ENCODE measurements at places on chromosomes 16 and 17.

GRCh38 chr16:2095315-2095853 lies 40.3 kb downstream of the PKD1 start:
- DNase-seq: no peak

DNA sequence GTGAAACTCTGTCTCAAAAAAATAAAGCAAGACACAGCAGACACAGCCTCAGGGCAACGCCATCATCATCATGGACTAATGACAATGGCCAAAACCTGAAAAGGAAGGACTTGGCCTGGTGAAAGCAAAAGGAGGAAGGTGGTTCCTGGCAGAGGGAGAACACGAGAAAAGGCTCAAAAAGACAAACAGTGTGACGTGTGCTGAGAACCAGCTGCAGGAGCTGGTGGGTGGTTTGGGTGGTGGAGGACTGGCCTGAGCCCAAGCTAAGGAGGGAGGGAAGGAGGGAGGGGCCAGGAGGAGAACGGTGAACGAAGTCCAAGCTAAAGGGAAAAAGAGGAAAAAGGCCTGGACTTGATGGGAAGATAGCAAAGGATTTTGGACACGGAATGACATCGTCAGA lies 85.1 kb downstream of the SLC39A11 start:
- no peak for DNase-seq

- DNase-seq: no peak
Measured at GRCh38 chr16:80982646-80983045, 24.0 kb downstream of the CMC2 start.

DNA sequence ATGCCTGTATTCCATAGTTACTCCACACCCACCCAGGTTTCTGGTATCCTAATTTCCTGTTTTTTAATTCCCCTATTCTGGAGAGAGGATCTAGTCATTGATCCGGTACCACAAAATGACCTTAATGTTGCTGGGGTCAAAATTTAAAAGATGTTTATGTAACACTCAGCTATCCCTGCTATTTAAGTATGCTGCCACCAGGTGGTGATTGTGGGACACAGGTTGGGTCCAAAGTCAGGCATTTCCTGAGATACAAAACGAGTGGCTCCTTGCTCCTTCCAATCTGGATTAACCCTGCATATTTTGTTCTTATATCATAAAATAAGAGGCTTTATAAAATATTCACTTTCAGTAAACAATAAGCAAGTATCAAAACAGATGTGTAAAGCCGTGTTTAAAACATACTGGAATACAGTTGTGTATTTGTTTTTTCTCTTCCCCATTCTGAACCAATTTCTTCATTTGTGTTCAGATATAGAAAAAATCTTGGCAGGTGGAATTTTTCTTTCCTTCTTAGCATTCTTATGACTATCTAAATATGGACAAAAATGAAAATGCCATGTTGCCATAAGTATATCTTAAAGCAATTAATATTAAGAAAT lies 16.3 kb downstream of the HS3ST4 start:
- no peak for DNase-seq

GRCh38 chr17:16439811-16440351 lies 24.5 kb downstream of the TRPV2 start:
- DNase-seq: no peak
